ENCODE measurements at places on chromosomes 16 and 17.

DNA sequence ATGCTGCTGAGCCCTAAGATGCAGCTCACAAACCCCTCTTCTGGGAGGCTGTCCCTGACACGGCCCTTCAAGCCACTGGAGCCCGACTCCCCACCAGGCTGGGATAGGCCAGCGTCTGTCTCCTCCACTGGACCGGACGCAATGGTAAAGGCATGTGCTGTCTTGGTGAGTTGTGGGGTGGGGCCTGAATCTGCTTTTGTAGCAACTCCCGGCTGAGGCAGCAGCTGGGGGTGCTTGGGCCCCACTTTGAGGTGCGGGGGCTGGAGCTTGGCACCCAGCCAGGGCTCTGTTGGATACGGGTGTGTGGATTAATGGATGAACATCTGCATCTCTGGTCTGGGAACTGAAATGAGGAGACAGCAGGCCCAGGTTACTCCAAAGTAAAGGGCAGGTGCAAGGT lies 3.5 kb upstream of the NLRC3 start:
- DNase-seq: no peak

DNA sequence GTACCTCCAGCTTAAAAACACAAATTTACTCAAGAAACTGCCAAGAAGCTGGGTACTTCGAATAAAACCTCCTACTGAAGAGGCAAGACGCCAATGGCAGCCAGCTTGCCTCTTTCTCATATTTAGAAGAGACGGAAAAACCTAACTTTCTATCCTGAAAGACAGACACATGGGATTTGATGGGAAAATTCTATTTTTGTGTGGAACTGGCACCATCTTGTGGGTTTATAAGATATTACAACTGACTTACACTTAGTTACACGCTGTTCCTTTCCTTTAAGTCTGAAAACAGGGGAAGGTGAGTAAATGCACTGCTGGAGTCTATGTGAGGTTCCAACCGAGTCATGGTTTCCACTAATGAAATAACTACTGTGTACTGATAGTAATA lies 10.3 kb downstream of the ZNF18 start:
- DNase-seq: peak; percentile 61

DNA sequence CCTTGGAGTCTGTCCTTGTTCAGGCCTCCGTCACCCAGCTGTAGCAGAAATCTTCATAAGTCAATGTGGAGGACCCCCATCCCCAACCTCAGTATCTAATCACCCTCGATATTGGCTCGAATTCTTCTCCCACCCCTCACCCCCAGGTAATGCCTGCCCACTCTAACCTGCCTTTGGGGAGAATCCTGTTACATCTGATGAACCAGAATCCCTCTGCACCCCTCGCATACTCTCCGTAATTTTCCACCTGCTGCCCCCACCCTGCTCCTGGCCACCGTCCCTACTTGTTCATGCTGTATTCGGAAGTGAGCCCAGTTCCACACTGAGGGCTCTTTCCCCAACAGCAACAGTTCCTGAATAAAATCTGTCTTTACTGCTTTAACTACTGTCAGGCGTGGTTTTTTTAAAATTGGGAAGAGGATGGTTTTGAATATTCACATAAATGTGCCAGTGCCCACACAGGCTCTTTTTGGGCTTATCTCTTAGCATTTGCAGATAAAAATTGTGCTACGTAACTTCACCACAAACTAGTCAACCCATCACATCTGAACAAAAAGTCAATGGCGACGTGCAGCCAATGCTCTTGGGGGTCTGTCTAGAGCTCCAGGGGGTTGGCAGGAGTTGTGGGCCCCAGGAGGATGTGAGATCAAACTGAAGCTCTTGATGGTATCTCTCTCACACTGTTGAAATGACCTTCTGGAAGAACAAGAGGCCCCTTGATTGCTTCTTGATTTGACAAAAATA lies 73.7 kb downstream of the NETO2 start:
- no peak for DNase-seq

DNA sequence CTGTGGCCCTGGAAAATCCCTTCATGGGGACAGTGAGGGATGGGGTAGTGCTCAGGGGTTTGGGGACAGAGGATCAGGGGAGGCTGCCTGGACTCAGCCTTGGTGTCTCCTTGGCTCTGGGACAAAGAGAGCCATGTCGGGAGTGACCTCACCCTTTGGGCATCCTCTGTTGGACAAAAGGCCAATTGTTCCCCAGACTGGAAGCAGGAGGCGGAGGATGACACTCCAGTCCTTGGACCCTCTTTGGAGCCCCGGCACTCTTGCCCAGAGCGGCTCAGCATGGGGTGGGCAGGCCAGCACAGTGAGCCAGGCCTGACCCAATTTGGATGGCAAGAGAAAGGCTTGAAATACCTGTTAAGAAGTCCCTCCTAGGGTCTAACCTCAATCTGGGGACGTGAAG lies 39.4 kb upstream of the PHB1 start:
- DNase-seq: no peak
